ENCODE measurements at places on chromosomes 5 and 9.

- no peak for DNase-seq
Measured at GRCh38 chr5:176490301-176490700, 42.1 kb downstream of the FAF2 start.

- DNase-seq: no peak
Measured at GRCh38 chr9:16524078-16524477, 346.4 kb downstream of the BNC2 start.

DNA sequence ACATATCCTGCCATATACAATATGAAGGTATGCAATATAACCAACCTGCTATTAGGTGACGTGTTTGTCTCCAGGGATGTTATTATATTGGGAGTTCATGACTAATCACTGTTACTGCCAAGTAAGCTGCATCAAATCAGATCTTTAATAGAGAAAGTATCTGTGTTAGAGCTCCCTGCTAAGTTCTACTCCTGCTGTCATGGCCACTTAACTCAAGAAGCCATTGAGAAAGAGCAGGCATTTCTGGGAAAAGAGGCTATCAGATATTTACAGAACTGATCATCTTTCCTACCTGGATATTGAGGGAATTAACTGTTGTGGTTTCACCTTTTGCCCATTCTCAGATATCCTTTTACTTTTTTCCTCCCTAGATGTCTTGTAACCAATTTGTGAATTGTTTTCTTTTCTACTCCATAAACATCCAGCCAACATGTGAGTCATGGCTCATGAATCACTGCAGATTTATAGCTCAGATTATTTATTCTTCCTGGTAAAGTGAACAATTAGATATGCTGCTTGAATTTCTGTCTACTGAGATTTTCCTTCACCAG is 634.8 kb upstream of the FAM174A start:
- DNase-seq: no peak

GRCh38 chr5:55407059-55407684 is 99.4 kb downstream of the MTREX start:
- peak; percentile 50 for DNase-seq

GRCh38 chr5:112253478-112254250 is 165.4 kb downstream of the EPB41L4A start:
- no peak for DNase-seq

- no peak for DNase-seq
Measured at GRCh38 chr5:167839065-167839464, 452.4 kb upstream of the WWC1 start.

Measured in myocyte (in vitro differentiated cells).